ENCODE measurements at places on chromosomes 6 and 20.
A peak's percentile ranks its signal among the peaks of the same experiment; 100 is the strongest.

DNA sequence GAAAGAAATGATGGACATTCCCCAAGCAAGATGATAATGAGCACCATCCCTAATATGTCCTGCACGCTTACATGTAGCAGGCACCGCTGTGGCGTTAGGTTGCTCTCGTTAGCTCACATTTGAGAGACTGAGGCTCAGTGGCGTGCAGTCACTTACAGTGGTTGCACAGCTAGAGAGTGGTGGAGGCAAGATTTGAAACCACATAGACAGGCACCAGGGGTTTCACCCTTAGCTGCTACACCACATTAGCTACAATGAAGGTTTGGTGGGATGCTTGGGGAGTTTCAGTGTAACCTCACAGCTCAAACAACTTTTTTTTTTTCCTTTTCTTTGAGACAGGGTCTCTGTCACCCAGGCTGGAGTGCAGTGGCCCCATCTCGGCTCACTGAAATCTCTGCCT, 3.7 kb downstream of the COX4I2 start:
- DNase-seq: no peak

GRCh38 chr20:49729780-49730179, 16.1 kb upstream of the B4GALT5 start:
- no peak for DNase-seq

DNA sequence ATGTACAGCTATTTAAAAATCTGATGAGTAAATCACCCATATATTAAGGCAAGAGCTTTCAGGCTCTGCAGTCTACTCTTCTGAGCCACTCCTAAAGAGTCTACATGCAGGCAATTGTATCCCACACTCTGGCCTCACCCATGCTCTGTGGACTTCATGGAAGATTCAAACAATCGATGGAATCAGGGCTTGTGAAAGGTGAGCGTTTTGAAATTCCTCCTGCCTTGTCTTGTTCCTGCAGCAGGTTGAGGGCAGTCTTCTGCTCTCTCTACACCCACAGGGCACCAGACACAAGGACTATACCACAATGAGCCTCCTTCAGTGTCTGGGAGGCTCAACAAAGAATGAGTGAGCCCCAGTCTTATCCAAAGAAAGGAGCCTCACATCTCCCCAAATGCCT, 51.1 kb downstream of the TBC1D7 start:
- DNase-seq: no peak

DNA sequence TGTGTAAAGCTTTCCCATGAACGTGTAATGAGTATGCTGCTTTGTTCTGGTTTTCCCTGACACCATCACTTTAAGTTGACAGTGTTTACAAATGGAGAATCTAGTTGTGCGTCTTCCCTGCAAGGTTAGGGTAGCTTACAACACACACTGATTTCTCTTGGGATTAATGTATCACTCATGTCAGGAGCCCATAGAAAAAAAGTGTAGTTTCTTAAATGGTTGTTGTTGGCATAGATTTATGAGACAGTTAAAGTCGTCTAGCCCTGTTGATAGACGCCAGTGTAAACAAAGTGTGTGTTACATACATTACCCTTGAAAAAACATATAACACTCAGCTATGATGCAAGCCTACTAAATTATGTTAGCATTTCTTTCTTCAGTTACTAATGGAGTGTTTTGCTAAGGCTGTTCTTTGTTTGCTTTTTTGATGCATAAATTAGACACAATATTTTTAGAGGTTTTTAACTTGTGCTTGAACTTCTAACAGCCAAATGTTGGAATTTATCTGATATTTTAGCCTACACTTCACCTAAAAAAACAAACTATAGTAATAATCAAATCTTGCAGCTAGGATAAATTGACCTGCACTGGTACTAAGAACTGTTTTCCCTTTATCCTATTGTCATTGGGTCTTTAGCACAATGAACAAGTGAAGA, 88.6 kb downstream of the RNF217 start:
- no peak for DNase-seq

DNA sequence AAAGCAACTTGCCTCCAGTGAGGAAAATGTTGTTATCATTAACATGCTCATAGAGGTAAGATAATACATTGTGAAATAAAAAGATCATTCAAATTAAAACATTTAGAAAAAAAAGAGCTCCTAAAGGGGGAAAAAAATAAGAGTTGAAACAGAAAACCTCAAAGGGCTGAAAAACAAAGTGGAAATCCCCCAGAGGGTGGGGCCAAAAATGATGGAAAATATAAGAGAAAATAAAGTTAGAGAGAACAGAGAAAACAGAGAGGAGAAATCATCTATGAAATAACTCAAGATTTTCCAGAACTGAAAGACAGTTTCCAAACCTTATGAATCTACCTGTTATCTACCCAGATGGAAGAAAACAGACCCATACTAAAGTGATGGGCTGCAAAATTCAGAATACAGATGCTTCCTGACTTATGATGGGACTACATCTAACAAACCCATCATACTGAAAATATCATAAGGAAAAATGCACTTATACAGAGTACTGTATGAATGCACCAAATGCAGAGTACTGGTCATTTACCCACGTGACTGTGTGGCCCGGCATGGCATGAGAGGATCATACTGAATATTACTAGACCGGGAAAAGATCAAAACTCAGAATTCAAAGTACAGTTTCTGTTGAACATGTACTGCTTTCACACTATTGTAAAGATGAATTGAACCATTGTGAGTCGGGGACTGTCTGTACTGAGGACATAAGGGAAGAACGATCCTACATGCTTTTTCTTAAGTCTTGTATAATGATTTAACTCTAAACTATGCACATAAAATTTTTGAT, 4.0 kb downstream of the ZBTB24 start:
- DNase-seq: no peak

DNA sequence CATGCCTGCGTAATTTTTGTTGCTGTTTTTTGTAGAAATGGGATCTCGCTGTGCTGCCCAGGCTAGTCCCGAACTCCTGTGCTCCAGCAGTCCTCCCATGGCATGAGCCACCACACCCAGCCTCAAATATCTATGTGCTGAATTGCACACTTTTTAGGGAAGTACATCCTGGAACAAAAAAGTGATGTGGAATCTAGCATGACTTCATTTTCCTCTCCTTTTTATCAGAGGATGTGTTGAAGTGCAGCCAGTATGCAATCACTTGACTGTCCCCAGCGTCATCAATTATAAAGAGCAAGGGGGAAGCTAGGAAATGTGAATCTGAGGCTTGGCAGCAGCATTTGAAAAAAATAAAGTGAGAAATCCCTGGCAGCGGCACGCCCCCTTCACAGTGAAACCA, 6.4 kb upstream of the EXOC2 start:
- DNase-seq: no peak

DNA sequence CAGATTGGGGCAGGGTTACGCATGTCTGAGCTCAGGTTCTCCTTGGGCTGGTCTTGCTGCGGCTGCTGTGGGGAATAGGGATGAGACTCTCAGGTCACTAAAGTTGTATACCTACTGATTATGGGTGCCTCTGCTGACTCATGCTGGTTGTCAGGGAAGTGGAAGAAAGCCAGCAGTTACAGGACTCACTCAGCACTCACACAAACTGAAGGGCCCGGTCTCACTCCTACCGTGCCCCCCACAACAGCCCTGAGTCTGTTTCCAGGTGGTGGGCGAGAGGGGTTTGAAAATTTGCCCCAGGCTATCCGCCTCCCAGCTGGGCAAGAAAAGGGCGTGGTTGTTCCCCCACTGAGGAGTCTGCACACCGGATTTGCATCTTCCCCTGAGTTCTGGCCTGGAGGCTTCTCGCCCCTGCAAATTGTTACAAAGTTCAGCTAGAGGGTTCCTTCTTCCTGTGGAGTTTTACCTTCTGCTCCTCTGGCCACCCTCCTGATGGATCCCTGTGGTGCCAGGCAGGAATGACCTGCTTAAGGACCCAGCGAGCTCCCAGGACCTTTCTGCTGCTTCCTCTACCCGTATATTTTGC, 659.2 kb downstream of the HDGFL1 start:
- no peak for DNase-seq

DNA sequence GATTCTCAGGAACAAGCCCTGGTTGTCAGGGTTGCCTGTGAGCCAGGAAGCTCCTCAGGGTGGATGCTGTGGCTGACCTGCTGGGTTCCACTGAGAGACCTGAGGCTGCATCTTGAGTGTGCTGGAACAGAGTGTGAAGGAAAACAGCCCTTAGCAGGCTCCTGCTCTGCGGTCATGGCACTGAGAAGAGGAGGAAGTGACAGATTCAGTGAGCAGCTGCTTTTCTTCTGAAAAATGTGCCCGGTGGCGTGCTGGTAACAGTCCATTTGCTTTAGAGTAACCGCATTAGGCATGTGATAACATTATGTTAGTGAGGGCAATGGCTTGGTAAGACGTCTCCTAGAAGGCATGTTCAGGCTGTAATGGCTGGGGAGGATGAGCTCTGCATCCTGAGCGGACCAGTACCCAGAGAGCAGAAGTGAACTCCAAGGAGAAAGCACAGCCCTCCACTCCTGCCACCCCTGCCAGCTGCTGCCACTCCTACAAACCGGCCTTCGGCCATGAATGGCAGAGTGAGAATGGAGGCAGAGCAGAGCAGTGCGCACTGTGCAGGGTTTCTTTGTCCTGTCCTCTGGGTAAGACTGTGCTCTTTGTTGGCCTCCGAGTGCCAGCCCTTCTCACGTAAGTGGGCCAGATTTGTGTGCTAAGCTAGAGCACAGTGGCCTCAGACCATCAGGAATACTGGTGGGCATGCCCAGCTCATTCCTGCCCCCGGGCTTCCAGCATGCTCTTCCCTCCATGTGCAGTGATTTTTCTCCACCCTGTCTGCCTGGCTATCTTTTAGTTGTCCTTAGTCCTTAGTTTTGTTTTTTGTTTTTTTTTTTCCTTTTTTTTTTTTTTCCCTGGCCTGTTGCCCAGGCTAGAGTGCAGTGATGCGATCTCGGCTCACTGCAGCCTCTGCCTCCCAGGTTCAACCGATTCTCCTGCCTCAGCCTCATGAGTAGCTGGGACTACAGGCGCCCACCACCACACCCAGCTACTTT, 98.1 kb upstream of the VSTM2L start:
- DNase-seq: peak; percentile 30

DNA sequence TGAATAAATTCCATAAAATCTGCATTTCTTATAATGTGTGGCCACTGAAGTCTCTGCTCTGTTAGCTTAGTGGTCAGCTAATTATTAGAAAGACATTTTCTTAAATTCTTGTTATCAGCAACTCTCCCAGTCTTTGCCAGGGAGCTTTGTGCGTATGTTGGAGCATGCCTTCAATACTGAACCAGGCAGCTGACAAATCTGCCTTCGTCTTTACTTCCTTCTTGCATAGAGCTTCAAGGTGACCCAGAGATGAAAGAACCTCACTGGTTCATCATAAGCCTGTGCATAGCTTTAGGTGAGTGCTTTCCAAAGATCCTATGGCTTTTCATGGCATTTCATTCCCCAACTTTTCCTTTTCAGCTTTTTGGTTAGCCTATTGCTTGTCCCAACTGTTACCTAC, 43.0 kb upstream of the NELFCD start:
- DNase-seq: no peak

GRCh38 chr20:64232794-64233193, 22.8 kb upstream of the PCMTD2 start:
- DNase-seq: no peak

- DNase-seq: no peak
These were observed 46.5 kb downstream of the FAM217A start for GRCh38 chr6:4032475-4032874.

DNA sequence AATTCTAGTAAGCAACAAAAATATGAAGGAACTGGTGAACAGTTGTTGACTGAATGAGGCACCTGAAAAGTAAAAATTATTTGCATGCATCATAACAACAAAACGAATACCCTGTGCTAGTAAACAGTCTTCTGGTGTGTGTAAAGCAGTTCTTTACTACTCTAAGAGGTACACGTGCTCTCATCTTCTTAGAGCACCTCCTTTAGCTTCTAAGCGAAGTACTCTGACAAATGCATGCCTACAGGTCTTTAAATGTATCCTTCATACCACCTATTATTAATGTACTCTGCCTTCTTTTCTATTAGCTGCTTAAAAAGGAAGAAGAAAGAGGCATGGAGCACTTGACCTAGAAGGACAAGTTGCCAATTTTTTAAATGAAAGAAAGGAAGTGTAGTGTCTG, 32.2 kb upstream of the MYB start:
- DNase-seq: no peak

- DNase-seq: no peak
These were observed 10.8 kb downstream of the SIM1 start for GRCh38 chr6:100453701-100454521.

DNA sequence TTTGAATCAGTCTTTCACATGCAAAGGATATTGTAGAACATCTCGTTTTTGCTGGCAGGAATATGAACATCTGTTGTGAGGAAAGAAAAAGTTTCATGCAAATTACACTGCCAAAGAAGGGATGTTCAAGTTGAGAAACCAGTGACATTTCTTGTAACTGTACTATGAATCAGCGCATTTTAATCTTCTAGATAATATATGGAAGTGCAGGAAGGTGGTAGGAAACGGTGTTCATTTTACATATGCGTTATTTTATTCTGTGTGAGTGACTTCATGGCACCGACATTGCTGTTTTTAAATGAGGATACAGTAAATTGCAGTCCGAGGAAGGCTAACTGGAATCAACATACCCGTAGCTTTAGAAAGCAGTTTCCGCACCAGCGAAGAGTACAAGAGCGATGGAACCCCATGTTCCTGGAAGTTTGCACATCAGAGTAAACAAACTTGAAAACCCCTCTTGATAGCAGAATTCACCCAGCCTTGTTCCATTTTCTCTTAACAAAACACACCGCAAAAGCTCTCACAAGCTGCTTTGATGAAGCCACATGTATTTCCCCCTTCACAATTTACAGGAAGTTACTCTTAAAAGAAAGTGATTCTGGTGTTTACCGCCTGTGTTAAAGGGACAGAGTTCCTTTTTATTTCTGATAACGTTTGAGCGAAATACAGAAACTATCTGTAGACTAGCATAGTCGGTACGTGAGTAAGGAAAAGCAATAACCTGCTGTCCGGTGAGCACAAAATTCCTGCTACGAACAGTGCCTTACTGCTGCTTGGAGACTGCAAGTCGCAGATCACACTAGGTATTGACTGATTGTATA, 11.5 kb downstream of the PRDM1 start:
- peak; percentile 49 for DNase-seq

- no peak for DNase-seq
These were observed 79.0 kb upstream of the PDE10A start for GRCh38 chr6:165742047-165742446.

GRCh38 chr20:1509237-1509636, 18.0 kb upstream of the SIRPB2 start:
- peak; percentile 61 for DNase-seq

DNA sequence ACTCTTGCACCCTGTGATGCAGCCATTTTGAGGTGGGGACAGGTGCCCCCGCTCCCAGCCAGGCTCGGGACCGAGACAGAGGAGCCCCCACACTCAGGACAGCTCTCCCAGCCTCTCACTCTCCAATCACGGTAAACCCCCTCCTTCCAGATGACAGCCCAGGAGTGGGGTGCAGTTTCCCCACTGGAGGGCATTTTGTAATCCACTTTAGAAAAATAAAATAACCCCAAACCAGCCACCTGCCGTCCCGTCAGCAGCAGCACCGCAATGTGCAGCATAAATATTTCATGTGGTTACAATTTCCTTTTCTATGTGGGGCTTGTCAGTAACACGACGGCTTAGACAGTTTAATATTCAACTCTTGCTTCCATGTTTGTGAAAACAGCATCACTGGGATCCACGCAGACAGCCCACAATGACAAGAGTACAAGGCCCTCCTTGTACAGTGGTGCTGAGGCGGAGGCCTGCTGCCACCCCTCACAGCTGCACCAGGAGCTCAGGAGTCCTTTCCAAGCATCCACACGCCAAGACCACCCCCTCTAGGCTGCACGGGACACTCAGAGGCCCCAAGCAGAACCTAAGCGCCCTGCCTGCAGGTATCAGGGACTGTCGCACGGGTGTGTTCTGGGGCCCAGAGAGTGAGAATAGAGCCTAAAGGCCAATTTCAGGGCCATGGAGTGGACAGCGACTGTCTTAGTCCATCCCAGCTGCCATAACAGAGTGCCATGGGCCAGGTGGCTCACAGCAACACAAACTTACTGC, 116.7 kb downstream of the JPH2 start:
- DNase-seq: no peak

All from CD14-positive monocyte (primary cell).